ENCODE measurements at places on chromosomes 5 and 9. TPM values are rescaled to one million over a fixed set of nuclear protein-coding genes. Genes with fewer than 3 reads are reported as not detected.

The HRCT1 gene
- total RNA-seq: 0.34 TPM

The PKD2L2 gene
- total RNA-seq: not detected

The ANKRD20A1 gene
- 0.61 TPM for total RNA-seq

The PCDHA1 gene
- total RNA-seq: not detected

Data from foreskin keratinocyte (primary cell).